Activated gamma-delta T cell treated with Interleukin-2 at 50 U/mL for 16 hours (primary cell): ENCODE measurements at places on chromosomes 13 and 19.

DNA sequence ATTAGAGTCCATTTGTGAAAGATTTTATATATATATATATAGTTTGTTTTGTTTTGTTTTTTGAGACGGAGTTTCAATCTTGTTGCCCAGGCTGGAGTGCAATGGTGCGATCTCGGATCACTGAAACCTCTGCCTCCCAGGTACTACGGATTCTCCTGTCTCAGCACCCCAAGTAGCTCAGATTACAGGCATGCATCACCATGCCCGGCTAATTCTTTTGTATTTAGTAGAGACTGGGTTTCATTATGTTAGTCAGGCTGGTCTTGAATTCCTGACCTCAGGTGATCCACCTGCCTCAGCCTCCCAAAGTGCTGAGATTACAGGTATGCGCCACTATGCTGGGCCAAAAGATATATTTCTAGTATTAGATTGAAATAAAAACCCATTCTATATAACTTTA lies 4.0 kb upstream of the ZNF701 start:
- DNase-seq = no peak

DNA sequence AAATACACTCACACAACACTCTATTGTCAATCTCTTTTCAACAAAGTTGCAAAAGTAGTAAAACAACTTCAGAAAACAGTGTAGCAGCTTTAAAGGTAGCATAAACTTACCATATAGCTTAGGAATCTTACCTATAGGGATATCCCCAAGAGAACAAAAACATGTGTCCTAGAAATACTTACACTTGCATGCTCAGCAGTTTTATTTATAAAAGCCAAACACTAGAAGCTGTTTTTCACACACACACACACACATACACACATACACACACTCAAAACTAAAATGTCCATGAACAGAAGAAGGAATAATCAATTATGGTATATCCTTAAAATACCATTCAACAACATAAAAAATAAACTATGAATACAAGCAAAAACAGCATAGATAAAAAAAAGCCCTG lies 11.7 kb downstream of the ZNF773 start:
- DNase-seq = no peak

DNA sequence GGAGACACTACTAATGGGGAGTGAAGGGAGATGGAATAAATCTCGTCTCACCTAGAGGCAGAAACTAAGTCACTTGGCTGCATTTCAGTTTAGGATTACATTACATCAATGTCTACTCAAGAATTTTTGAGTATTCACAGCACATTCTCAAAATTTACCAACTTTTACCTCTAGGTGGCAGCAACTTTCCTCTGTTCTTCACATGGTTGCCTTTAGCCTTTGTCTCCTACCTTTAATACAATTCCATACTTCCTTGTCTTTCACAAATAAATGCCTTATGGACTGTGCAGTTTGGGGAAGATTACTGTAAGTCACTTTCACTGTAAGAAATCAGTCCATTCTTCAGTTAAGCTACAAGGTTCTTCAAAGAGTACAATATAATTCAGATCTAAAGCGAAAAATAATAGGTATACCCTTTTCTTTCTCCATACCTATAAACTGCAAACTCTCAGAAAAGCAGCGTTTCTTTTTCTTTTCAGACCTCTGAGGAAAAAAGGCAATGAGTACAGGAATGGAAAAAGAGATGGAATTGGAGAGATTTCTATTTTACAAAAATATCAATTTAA lies 379.4 kb downstream of the KLF12 start:
- peak; percentile 21 for DNase-seq

DNA sequence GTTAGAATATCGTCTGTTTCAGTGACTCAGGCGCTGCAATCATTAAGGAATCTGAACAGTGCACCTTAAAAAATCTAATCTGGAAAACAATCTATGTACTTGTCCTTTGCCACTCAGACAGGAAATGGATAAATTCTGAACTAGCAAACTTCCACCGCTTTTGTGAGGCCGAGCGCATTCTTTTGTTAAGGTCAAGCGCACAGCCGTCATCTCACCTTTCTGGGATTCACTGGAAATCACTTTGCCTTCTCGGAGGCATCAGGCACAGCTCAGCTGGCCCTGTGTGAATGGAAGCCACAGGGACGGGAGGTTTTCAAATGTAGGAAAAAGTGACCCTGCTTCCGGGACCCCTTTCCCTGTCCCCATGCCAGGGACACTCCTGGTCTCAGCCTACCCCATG lies 28.2 kb upstream of the SPACA7 start:
- no peak for DNase-seq

- no peak for DNase-seq
Measured at GRCh38 chr13:32956595-32956933, 59.7 kb upstream of the KL start.

DNA sequence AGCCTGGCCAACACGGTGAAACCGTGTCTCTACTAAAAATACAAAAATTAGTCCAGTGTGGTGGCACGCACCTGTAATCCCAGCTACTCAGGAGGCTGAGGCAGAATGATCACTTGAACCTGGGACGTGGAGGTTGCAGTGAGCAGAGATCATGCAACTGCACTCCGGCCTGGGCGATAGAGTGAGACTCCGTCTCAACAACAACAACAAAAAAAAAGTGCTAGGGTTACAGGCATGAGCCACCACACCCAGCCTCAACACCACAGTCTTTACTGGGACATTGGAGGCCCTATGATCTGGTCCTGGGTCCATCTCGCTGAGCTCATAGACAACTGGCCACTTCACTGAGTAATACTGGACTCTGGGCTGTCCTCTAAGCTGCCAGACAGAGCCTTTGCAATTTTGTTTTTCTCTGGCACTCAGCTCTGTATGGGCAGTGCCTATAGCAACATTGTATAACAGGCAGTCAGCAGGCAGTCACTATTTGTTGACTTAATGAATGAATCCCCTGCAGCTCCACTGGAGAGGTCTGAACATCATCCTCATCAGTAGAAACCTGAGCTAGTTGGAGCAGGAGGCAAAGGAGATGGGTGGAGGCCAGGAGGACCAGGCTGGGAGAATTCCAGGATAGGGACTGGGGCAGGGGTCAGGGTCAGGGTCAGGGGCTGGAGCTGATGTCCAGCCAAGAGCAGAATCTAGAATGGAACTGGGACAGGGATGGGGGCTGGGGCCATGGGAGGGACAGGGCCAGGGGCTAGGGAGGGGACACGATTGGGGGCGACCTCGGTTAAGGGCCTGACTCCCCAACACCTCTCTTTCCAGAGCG lies 8.1 kb downstream of the BLOC1S3 start:
- no peak for DNase-seq

DNA sequence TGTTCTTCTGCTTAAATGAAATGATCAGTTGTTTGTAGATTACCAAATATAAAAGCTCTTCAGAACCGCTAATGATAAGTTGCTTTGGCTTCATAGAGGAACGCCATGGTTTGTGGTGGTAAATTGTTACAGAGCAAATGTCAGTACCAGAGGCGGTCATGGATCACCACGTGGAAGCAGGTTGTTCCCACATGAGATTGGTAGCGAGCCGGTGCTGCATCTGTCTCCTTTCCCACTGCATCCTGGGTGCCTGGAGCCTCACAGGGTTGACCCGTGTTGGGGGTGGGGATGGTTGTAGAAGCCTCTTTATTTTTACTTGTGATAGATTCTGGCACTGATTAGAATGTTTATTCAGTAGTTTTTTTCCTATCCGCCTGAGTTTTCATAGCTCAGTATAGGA lies 14.7 kb downstream of the GARRE1 start:
- DNase-seq = no peak

GRCh38 chr13:95536632-95537241 lies 15.8 kb upstream of the CLDN10 start:
- no peak for DNase-seq

DNA sequence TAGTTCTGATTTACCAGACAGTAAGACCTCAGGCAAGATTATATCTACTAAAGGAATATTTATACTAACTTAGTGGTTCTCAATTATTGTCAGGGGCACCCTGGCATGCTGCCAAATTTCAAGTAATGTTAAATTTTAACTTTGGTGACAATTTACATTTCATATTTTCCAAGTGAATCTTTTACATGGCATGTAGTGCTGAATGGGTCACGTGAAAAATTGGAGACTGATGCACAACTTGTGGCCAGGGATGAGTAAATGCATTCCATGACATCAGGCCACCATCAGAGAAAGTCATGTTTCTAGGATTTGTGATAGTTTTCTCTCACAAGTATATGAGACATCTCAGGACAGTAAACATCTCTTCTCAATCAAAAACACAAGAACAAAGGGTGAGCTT lies 202.6 kb upstream of the SOX21 start:
- DNase-seq = no peak

GRCh38 chr19:28066988-28067387 lies 1146.0 kb downstream of the UQCRFS1 start:
- no peak for DNase-seq

DNA sequence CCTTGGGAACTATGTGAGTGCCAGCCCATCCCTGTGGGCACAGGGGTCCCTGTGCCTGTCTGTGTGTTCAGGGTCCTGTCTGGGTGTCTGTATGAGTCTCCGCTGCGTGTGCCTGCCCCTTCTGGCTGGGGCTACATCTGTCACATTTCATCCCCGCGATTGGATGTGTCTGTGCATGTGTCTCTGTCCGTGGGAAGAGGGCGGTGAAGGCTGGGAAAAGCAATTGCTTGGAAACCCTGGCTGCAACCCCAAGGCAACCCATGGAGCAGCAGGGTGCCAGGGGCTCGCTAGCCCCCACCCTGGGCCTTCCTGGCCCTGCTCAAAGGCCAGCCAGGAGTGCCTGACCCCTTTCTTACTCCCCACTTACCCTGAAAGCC lies 1.4 kb downstream of the MAG start:
- no peak for DNase-seq

DNA sequence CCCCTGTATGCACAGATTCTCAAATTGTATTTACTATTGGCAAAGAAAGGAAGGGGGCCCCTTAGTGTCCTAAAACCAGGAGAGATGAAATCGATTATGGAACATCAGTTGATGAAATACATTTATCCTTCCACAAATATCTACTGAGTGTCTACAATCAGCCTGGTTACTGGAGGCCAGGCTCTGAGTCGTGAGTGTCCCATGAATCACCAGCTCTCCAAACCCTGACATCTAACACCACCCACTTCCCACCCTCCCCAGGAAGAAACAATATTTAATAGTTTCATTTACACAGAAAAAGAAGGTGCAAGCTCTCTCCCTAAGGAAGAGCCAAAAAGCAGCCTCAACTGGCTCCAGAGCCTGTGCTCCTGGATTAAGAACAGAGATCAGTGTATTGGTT lies 25.2 kb downstream of the KCTD15 start:
- no peak for DNase-seq

DNA sequence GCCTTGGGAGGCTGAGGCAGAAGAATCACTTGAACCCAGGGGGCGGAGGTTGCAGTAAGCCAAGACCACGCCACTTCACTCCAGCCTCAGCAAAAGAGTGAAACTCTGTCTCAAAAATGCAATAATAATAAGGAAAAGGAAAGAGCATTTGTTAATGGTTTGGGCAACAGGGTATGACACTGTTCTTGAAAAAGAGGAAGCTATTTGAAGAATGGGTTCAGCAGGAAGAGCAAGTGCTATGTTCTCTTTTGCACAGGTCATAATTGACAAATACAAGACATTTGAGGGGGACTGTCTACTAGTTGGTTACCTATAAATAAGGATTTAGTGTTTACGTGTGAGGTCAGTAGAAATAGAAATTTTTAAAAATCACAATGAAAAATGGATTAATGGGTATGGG lies 218.3 kb downstream of the DCT start:
- no peak for DNase-seq

DNA sequence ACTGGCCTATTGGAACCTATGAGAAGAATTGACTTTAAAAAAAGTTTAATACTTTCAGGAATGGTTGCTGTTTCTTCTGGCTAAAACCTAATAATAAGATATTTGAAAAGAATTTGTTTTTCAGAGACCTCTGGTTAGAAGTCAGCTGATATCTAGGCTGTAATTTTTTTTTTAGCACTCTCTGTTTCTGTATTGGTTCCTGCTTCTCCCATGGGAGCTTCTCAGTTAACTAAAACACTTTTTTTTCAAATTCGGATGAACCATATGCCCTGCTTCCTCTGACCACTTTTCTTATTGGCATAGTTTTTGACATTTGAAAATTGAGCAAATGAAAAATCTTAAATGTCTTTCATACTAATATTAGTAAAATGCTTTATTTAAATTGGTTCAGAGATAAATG lies 163.5 kb upstream of the SLC10A2 start:
- DNase-seq = no peak

GRCh38 chr19:35539850-35540249 lies 5.6 kb upstream of the TMEM147 start:
- DNase-seq = no peak

DNA sequence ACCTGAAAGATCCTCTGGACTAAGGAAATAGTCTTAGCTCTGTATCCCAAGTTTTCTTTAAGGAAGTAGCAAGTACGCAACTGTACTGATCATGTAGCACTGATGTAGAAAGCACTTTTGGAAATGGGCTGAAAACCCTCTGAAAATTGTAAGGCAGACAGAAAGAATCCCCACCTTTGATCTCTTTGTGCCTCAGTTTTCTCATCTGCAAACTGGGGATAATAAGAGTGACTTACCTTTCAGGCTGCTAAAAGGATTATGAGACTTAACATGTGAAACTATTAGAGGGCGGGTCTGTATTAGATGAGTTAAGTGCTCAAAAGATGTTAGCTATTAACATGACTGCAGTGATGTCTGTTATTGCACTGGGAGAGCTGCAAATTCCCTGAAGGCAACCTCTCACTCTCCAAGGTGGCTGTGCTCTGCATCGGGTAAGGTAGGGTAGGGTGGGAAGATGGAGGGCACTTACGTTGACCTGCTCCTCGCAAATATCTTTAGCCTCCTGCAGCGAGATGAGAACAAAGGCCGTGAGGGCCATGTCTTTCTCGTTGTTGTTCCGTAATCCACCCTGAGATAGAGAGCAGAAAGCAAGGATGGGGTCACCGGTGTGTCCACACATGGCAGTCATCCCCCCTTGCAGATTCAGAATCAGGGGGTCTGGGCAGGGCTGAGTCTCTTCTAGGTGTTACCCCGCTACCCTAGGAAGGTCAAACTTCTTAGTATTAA lies 20.4 kb upstream of the TNFSF14 start:
- DNase-seq = no peak

DNA sequence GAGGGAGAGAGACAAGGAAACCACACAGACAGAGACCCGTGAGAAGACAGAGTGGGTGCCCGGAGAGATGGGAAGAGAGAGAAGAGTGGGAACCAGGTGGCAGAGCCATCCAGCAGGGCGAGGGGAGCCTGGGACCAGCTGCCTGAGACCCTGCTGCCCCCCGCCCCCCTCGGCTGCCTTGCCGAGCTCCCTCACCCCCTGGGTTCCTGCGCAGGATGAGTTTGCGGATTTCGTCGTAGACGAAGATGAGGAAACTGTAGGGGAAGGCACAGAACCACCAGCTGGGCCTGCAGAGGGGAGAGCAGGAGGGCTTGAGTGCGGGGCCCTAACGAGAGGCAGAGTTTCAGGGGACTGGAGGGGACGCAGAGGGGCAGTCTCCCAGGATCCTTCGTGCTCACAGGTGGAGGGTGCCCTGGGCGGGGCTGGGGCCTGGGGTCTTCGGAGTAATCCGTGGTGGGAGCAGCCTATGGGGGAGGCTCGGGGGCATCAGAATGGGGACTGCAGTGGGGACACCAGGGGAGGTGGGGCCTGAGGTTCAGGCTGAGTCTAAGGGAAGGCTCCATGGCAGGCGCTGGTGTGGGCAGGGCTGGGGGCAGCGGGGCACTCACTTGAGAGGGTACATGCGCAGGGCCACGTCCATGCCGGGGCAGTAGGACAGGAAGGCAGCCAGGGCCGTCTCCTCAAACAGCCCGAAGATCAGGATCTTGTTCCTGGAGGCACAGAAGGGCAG lies 8.1 kb upstream of the RABAC1 start:
- no peak for DNase-seq
